GM23338 (cell line): ENCODE measurements at places on chromosomes 13 and 19. TPM values are rescaled to one million over a fixed set of nuclear protein-coding genes. Genes with fewer than 3 reads are reported as not detected.
A peak's percentile ranks its signal among the peaks of the same experiment; 100 is the strongest.

The NLRP4 gene
- total RNA-seq = 0.19 TPM in 1 of 2 replicates, not detected in the other

The CCNA1 gene
- total RNA-seq = 7.4 and 8.1 TPM in 2 replicates

The RDH8 gene
- not detected in 2 replicates for total RNA-seq

The KL gene
- 0.03 TPM in 1 of 2 replicates, not detected in the other for total RNA-seq

The CACNG7 gene
- 15.6 and 17.9 TPM in 2 replicates for total RNA-seq

The FLT3 gene
- 0.17 and 0.66 TPM in 2 replicates for total RNA-seq

The VASP gene
- total RNA-seq = 146 and 147 TPM in 2 replicates

The PRRG2 gene
- total RNA-seq = 3.8 and 10.5 TPM in 2 replicates

The OSCAR gene
- 0.31 TPM in 1 of 2 replicates, not detected in the other for total RNA-seq

The LENG9 gene
- 3.3 and 6.4 TPM in 2 replicates for total RNA-seq

DNA sequence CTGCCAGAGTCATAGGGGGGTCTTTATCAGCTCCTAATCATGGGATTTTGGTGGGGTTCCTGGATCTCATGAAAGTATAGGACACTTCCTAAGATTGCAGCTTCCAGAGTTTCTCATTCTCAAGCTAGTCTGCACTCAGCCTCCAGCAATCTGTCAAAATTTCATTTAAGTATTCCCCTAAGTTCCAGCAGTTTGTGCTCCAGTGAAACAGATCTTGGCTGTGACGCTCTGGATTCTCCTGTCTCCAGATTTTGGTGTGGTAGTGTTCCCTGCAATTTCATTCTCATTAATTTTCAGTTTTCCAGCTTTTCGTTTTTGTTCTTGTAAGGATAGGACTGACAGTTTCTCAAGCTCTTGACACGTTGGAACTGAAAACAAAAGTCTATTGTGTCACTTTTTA, 908.9 kb upstream of the MIR17HG start:
- DNase-seq = no peak
- no peak overlapping the region for H3K27ac ChIP-seq

- H3K4me3 ChIP-seq = no peak overlapping the region
- DNase-seq = no peak
- H3K4me1 ChIP-seq = no peaks in the 10 kb centered on the region
- no peak overlapping the region for H3K27ac ChIP-seq
- H3K27me3 ChIP-seq = no peaks in the 10 kb centered on the region
Observed at GRCh38 chr19:29342721-29343120, 129.8 kb upstream of the UQCRFS1 start.

DNA sequence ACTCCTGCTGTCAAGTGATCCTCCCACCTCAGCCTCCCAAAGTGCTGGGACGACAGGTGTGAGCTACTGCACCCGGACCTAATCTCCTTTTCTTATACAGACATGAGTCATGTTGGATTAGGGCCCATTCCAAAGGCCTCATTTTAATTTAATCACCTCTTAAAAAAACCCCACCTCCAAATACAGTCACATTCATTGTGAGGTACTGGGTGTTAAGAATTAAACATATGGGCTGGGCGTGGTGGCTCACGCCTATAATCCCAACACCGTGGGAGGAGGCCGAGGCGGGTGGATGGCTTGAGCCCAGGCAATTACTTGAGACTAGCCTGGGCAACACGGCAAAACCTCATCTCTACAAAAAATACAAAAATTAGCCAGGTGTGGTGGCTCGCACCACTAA, 46.6 kb downstream of the PIN1 start:
- no peaks in the 10 kb centered on the region for H3K4me1 ChIP-seq
- no peak overlapping the region for H3K4me3 ChIP-seq
- H3K27ac ChIP-seq = no peak overlapping the region
- H3K27me3 ChIP-seq = no peaks in the 10 kb centered on the region

DNA sequence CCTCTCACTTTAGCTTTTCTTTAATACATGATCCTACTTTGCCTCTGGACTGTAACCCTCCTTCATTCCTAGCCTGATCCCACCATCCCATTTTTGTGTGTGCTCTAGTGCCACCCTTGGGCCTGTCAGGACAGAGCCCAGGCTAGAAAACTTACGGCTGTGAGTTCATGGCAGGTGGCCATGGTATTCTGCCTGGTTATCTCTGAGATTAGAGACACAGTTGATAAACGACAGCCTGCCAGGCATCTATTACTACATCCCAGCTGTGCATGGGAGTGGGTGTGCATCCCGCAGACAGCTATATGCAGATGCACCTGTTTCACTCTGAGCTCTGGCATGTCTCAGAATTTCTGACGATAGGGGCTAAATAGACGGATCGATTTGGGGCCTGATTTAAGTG, 110.9 kb downstream of the HS6ST3 start:
- no peak for DNase-seq
- H3K4me1 ChIP-seq = no peaks in the 10 kb centered on the region
- no peak overlapping the region for H3K4me3 ChIP-seq
- H3K27me3 ChIP-seq = no peaks in the 10 kb centered on the region
- no peaks in the 10 kb centered on the region for H3K36me3 ChIP-seq

GRCh38 chr13:84946192-84946591, 853.0 kb downstream of the SLITRK6 start:
- H3K4me1 ChIP-seq = no peaks in the 10 kb centered on the region
- no peak for DNase-seq
- no peaks in the 10 kb centered on the region for H3K27me3 ChIP-seq
- H3K27ac ChIP-seq = no peak overlapping the region
- H3K36me3 ChIP-seq = no peaks in the 10 kb centered on the region

DNA sequence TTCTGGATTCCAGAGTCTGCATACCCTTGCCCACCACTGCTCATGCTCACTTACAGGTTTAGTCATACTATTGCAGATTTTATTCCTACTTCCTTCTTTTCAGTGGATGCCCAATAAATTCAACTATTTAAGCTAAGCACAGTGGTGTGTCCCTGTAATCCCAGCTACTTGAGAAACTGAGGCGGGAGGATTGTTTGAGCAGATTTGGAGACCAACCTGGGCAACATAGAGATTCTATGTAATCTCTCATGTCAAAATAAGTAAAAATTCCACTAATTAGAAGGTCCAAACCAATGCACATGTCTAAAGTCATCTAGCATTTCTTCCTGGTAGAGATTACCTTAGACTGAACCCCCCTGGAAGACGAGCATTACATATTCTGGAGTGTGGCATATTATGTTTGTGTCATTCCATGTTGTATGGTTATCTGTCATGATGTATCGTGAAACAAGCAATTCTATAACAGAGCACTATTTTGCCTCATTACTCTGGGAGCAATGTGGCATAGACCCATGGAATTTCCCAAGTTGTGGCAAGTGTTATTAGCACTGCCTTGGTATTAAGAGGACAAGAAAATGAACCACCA, 8.3 kb downstream of the HMGB1 start:
- no peak overlapping the region for H3K4me3 ChIP-seq
- H3K27me3 ChIP-seq = no peaks in the 10 kb centered on the region
- H3K4me1 ChIP-seq = no peaks in the 10 kb centered on the region
- H3K36me3 ChIP-seq = peaks cover 12% of the 10 kb centered on the region
- no peak for DNase-seq
- no peak overlapping the region for H3K27ac ChIP-seq

GRCh38 chr19:18468517-18468916, 30.6 kb upstream of the ISYNA1 start:
- H3K4me3 ChIP-seq = no peak overlapping the region
- peaks cover 5% of the 10 kb centered on the region for H3K4me1 ChIP-seq
- DNase-seq = no peak
- no peaks in the 10 kb centered on the region for H3K27me3 ChIP-seq
- H3K27ac ChIP-seq = no peak overlapping the region

GRCh38 chr13:57631596-57632275, at the start of gene PCDH17:
Gene PCDH17 (plus strand): TSS chr13:57631744. CDS start chr13:57632547, 803 bp downstream.
- no peak within 1 kb of the TSS for H3K27ac ChIP-seq
- peak within 1 kb of the TSS; percentile 81 for H3K4me3 ChIP-seq
- peaks cover 11% of the 10 kb centered on the region for H3K4me1 ChIP-seq
- H3K27me3 ChIP-seq = peaks cover 89% of the 10 kb centered on the region
- DNase-seq = peak; percentile 85

- no peak for DNase-seq
- H3K4me1 ChIP-seq = peaks cover 24% of the 10 kb centered on the region
- H3K27ac ChIP-seq = no peak overlapping the region
- no peaks in the 10 kb centered on the region for H3K36me3 ChIP-seq
- H3K27me3 ChIP-seq = no peaks in the 10 kb centered on the region
Observed at GRCh38 chr13:105037110-105037509, 1498.4 kb downstream of the EFNB2 start.

GRCh38 chr13:111248822-111249221, 71.6 kb upstream of the TEX29 start:
- H3K27ac ChIP-seq = no peak overlapping the region
- no peaks in the 10 kb centered on the region for H3K4me1 ChIP-seq
- H3K27me3 ChIP-seq = no peaks in the 10 kb centered on the region
- no peak overlapping the region for H3K4me3 ChIP-seq
- no peak for DNase-seq

DNA sequence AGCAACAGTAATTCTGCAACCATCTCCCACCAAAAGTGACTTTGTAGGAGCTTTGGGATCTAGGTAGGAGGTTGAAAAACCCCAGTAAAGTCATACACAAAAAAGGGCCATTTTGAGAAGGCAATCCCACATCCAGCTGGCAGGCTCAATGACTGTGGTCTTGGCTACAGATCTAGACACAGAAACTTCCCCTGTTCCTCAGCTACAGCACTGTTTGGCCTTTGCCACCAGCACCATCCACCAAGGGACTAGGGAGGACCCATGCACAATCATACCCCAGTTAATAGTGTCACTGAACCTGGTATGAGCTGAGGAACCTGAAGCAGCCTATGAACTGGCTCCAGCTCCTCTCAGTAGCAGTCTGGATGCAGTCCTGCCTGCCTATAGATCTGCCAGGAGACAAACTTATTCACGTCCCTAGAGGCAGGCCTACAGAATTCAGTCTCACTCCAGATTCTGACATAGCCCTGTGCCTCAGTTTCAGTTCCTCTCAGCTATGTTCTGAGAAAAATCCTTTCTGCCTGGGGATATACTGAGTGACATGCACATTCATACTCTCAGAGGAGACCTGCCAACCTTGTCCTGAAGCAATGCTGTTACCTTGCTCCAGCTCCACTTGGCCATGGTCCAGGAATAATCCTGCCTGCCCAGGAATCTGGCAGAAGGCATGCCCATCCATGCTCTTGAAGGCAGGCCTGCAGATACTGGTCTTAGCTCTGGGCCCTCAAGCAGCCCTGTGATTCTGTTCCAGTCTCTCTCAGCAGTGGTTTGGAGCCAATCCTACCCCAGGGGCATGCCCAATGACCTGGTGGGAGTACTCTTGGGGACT, 2048.3 kb upstream of the PCDH20 start:
- no peaks in the 10 kb centered on the region for H3K27me3 ChIP-seq
- no peak overlapping the region for H3K4me3 ChIP-seq
- H3K36me3 ChIP-seq = no peaks in the 10 kb centered on the region
- no peak for DNase-seq
- H3K27ac ChIP-seq = no peak overlapping the region

- H3K4me1 ChIP-seq = no peaks in the 10 kb centered on the region
- H3K27me3 ChIP-seq = no peaks in the 10 kb centered on the region
- H3K27ac ChIP-seq = no peak overlapping the region
- H3K4me3 ChIP-seq = no peak overlapping the region
Observed at GRCh38 chr19:55050749-55051532, 12.0 kb downstream of the RDH13 start.

GRCh38 chr13:99681695-99682094, 180.4 kb downstream of the TM9SF2 start:
- no peaks in the 10 kb centered on the region for H3K36me3 ChIP-seq
- H3K4me3 ChIP-seq = no peak overlapping the region
- H3K27ac ChIP-seq = no peak overlapping the region

DNA sequence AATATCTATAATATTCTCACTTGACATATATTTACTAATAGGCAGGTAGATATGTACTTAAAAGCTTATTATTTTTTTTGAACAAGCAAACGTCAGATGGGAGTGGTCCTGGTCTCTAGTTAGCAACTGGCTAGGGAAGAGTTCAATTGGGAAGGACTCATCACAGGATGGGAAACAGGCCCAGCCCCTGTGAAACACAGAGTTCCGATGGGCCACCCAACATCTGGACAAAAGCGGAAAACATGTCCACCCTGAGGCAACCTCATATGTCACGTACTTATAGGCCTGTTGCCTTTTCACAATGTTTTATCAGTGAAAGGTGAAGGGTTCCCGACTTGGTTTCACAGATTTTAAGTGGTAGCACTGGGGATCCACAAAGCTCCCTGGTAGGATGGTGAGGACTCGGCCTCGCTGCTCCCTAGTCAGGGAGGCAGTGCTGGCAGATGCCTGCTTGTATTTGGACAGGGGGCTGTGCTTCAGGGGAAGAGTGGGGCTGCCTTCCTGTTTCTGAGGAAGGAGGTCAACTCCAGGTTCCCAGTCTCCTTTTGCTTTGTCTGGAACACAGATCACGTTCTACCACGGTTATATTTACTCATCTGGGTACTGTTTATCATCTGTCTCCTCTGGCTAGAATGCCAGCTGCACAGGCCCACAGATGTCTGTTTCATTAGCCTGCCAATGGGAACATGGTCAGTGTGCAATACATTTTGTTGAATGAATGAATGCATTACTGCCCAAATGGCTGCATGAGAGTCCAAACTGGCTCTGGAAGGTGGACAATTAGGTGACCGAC, 49.4 kb upstream of the SLC15A1 start:
- H3K36me3 ChIP-seq = no peaks in the 10 kb centered on the region
- no peaks in the 10 kb centered on the region for H3K27me3 ChIP-seq
- H3K4me3 ChIP-seq = no peak overlapping the region

DNA sequence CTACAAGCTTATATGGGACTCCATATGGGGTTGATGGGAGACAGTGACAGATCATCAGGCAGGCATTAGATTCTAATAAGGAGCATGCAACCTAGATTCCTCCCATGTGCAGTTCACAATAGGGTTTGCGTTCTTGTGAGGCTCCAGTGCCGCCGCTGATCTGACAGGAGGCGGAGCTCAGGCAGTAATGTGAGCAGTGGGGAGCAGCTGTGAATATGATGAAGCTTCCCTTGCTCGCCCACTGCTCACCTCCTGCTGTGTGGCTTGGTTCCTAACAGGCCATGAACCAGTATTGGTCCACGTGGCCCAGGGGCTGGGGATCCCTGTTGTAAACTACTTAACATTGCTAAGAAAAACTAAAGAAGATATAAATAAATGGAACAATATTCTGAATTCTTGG, 378.4 kb downstream of the KCNRG start:
- H3K4me3 ChIP-seq = no peak overlapping the region
- H3K4me1 ChIP-seq = peaks cover 33% of the 10 kb centered on the region
- no peaks in the 10 kb centered on the region for H3K27me3 ChIP-seq
- no peak overlapping the region for H3K27ac ChIP-seq
